ENCODE measurements at places on chromosomes 6 and 20.

DNA sequence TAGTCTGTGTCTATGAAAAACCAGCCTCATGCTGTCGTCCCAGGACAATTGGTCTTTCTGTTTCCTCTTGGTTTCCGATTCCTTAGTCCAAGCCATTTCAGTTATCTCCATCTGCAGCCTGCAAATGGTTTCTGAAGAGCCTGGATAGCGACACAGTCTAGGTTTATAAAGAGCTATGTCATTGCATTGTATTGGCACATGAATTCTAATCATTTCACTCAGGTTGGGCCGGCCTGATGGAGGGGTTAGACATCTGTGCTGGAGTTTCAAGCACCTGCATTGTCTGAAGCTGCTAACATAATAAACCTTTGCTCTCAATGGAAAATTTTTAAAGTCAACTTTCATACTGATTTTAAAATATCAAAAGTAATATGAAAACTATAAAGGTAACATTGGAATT is 232.6 kb upstream of the MAP3K7 start:
- DNase-seq = no peak

DNA sequence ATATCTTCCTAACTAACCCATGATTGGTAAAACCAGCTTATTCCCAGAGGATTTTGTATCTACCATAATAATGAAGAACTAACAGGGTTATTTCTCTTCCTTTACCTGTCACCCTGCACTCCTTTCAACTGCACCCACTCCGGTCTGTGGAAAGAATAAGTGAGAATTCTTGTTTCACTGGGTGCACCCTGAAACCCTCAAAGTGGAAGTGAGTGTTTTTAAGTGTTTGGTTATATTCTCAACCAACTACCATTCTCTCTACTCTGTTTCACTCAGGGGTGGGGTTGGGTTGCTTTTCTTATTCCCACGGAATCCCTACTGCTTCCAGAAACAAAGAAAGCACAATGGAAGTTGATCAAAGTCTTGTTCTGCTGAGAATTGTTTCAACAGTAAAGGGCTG is 42.6 kb upstream of the KHDRBS2 start:
- DNase-seq = no peak

- DNase-seq = no peak
Observed at GRCh38 chr6:99287523-99287922, 62.0 kb downstream of the FAXC start.

DNA sequence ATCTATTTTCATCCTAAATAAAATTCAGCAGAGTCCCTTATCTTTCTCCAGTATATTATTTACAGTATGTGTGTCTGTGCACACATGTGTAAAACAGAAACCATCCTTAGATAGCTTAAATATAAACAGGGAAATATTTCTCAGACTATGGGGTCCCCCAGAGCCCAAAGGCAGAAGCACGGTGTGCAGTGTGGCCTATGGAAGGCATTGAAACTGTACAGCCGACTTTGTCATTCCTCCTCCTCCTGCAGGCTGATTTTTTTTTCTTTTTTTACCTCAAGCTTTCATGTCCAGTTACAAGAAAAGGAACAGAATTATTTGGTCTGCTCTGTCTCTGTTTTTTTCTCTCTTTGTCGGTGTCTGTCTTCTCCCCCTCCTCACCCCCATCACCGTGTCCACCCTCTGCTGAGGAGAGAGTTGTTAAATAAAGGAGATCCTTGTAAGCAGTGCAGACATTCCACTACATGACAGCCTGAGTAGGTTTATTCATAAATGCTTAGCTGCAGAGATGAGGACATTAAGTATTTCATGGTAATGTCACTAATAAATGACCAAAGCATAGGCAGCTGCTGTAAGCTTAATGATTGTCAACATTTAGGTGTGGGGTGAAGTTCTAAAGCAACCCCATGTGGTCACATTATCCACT is 31.8 kb upstream of the SLC35D3 start:
- no peak for DNase-seq

DNA sequence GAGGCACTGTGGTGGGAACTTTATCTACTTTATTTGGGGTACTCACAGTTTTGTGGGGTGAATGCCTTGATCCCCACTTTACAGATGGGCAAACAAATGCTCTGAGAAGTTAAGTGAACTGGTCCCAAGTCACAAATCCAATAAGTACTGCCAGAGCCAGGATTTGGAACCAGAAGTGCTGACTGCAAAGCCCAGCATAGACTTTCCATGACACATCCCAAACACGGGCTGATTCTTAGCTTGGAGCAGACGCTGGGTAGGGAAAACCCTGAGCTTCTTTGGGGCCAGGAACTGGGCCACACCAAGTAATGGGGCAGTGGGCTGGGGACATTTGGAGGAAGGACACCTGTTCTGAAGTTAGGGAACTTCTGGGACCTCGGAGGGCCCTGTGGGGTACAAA is 20.3 kb downstream of the RIN2 start:
- no peak for DNase-seq

DNA sequence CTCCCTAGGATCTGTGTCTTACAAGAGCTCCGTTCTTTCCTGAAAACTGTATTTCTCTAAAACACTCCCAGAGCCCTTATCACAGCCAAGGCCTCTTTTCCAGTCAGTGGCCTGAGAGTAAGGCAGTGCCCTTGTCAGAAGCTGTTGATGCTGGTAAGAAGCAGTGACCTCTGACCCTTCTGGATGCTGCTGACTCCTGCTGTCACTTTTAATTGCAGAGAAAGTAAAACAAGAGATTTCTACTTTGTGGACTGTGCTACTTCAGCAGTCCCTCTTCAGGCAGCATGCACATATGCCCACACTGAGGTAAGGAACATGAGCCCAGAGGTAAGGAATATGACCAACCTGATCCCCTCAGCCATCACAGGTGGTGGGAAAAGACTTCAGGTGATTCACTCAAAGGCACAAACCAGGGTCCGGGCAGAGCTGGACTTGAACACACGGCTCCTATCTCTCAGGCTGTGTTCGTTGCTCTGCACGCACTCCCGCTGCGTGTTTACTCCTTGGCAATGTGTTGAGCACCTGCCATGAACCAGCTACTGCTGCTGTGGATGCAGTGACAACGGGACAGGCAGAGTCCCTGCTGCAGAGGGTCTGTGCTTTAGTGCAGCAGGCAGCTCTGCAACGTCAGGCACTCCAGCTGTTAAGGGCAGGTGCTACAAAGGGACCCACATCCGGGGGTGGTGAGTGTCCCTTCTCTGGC is 201.9 kb upstream of the CST7 start:
- DNase-seq = no peak

DNA sequence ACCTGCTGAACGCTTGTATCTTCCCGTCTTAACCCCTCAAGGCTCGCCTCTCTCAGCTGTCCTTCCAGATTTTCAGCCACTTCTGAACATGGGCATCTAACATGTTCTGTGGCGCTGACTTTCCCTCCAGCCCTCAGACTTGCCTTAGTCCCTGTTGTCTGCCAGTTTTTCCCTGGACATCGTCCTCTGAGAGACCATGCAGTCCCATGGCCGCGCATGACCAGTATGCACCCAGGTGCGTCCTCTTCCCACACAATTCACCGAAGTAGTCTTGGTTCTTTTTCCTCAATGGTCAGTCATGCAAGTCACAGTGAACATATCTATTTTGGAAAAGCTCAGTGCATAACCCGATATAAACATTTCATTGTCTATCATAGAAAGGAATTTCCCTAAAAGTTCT is 9.2 kb downstream of the TUBB2B start:
- no peak for DNase-seq

DNA sequence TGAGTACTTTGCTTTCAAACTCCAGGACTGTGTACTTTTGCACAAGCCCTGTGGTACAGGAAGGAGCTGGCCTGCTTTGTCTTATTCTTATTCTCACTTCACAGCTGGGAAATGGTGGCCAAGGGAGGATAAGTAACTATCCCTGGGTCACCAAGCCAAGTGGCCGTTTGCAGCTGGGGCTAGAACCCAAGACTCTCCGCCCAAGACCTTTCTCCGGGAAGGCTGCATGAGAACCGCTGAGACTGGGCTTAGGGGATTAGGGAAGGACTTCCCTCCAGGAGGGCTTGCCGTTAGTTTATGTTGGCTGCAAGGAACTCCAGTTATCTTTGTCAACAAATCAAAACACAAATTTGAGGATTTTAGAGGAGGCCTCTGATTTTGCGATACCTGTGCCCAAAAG is 343.2 kb upstream of the RNF24 start:
- DNase-seq = no peak

GRCh38 chr6:114063956-114064355 is 93.0 kb upstream of the HDAC2 start:
- DNase-seq = no peak

Data from NCI-H2107 (cell line).